ENCODE measurements at places on chromosomes 6 and 20.

GRCh38 chr20:38210741-38211140 lies 45.7 kb upstream of the TGM2 start:
- no peak for DNase-seq

- DNase-seq, result peak; percentile 29
Observed at GRCh38 chr20:2509468-2509781, 710 bp upstream of the ZNF343 start.

- DNase-seq, result no peak
Observed at GRCh38 chr6:130206479-130206878, 16.3 kb downstream of the SAMD3 start.

DNA sequence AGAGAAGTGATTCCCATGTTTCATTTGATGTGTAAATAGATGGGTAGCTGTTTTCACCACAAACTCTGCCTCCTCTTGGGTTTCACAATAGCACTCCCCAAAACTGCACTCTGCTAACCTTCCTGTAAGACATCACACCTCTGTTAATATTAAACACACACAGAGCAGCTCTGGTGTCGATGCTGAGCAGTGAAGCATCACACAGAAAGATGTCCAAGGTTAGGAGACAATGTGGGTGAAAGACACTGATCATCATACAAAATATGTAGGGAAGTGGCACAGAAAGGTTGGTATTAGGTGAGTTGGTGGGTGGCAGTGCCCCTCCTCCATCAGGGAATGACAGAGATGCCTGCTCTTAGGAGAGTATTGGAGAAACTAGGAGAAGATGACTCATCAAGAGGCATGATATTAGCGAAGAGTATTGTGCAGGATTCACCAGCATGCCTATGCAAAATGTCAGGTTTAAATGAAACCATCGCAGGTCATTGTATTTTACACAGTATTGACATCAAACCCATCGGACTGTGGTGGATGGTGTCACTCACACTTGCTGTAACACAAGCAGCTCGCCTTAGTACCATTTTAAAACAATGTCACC lies 199.7 kb downstream of the TBXT start:
- DNase-seq, result no peak

DNA sequence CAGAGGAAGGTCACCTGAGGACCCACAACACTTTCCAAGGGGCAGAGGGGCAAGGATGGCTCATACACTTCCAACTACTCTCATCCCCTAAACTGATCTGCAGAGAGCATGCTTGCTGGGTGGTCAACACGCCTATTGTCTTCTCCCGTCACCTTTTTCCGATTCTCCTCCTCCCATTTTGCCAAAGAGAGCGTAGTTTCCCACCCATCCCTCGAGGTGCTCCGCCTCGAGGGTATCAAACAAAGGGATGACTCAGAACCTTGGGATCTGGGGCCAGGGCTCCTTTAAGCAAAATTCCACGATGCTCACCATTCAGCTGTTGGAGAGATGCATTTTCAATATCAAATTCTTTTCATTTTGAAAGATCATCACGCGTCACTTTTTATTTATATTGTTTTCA lies 507.5 kb upstream of the SULF2 start:
- DNase-seq, result no peak

DNA sequence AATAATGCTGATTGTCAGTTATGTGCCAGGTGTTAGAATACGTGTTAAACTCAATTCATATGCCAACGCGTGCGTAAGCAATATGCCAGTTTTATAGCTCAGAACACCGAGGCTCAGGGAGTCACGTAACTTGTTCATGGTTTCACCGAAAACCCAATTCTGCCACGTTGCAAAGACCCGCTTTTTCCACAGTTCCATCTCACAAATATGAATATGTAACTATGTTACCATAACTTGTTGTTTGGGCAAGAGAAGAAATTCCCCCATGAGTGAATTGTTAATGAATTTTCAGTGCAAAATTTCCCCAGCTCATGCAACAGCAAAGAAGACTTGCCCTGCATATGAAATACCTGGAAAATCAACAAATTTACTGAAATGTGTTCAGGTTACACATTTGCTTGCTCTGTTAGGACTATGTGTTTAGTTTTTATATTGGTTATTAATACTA lies 30.1 kb downstream of the SF3B5 start:
- DNase-seq, result no peak

GRCh38 chr6:41201764-41202173 lies 820 bp upstream of the TREML2 start:
- no peak for DNase-seq

GRCh38 chr20:36065427-36065998 lies 89.0 kb upstream of the EPB41L1 start:
- no peak for DNase-seq

GRCh38 chr6:121999456-122000065 lies 399.9 kb upstream of the HSF2 start:
- no peak for DNase-seq

- DNase-seq, result peak; percentile 97
Observed at GRCh38 chr6:44072959-44073611, 54.2 kb downstream of the MRPL14 start.

DNA sequence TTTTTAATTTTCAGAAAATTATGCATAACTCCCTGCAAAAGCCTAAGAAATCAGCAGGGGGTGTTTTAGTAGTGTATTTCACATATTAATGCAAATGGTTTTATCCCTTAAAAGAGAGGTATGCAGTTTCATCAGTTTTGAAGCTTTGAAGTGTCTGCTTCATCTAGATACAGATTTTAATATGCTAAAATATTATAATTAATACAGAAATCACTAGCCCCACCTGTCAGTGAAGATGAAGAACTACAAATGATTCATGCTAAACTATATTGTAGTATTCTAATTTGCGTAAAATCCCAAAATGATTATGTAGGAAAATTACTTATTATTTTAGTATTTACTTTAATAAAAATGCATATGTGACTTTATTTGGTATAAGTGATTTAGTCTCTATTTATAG lies 2.9 kb upstream of the TFB1M start:
- DNase-seq, result peak; percentile 70

GRCh38 chr6:110714143-110714542 lies 101.1 kb downstream of the CDK19 start:
- peak; percentile 2 for DNase-seq

DNA sequence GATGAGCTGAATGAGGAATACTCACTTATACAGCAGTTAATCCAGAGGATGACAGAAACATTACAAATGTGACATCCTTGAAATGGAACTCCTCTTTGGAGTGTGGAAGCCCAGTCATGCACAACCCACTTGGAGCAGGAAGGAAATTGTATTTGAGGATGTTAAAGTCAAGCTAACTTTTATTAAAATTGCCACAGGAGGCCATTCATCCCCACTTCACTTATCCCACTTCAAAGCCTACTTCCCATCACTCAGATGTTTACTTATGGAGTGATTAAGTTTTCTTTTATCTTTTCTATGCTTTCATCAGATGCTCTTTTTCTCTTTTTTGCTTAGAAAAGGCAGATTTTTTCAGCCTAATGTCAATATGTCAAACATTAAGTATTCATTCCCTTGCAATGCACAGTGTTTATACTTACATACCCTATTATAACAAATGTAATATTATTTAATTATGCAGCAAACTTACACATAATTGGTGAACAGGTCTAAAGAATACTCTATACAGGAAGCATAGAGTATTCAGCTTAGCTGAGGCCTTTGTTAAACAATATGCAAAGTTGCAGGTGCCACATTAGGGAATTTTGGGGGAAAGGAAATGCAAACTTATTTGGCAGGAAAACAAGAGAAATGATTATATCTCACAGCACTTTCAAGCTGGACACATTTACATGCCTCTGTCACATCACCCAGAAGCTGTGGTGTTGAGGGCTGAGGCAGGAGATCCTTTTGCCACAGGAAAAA lies 148.9 kb downstream of the KHDC1L start:
- DNase-seq, result no peak

DNA sequence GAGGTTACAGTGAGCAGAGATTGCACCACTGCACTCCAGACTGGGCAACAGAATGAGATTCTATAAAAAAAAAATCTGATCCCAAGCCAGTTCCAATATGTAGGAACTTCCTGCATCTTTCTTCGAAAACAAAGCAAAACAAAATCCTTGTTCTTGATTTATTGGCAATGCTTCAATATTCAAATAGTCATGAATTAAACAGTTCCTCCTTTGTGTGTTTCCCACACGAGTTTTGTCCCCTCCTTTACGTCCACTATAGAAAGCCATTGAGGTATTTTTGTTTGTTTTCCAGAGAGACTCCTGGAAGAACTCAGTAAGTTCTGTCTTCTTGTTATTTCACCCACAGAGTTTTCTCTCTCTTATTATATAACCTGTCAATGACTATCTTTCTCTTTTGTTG lies 7.6 kb downstream of the BTN1A1 start:
- no peak for DNase-seq

DNA sequence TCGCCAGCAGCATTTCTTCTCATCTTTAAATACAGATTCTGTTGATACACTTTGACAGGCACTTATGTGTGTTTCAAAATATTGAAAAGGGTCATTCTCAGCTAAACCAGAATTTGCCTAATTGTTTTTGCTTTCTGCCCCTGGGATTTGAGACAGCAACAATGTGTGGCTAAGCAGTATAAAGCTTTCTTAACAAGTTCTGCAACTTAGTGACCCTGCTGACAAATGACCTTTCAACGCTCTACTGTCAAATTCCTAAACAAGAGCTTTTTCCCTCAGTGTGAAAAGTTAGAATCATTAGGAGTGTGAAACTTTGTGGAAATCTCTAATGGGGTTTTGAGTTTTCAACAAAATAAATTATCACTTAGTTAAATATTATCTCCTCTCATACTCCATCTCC lies 414.6 kb downstream of the RFPL4B start:
- no peak for DNase-seq

- DNase-seq, result peak; percentile 3
Observed at GRCh38 chr6:123380257-123380656, 256.5 kb downstream of the TRDN start.

DNA sequence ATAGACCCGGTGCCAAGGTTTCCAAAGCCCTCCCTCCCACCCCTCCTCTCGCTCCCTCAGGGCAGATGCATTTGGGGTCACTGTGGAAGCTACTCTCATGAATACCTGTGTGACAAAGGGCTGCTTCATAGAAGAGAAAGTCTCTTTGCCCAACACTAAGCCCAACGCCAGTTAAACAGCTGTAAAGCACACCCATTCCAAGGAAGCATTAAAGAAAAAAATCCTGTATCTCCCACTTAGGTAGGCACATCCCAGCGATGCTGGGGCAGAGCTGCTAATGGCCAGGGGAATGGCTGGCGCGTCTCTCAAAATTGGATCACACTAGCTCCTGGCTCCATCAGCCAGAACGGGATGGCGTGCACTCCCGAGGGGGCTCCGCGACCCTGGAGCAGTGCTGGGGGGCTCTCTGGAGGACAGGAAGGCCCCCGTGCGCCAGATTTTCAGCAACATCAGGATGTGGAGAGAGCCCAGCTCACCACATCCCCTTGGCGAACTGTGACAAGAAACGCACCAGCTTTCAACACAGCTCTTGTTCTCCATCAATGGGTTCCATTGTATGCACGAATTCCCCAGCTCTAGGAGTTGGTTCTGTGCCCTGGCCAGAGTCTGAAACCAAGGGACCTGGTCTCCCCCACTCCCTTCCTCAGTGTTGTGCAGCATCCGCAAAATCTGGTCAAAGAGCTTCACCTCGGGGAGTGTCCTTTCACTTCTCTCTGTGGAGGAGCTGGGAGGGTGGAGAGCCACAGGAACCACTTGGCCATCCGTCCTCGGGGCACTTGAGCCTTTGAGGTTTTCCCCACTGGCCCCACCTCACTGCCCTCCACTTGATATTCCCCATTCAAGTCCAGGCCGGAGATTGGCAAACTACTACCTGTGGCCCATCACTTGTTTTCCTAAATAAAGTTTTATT lies 74.1 kb downstream of the TFAP2C start:
- no peak for DNase-seq

- no peak for DNase-seq
Observed at GRCh38 chr6:47817749-47818148, 35.9 kb downstream of the OPN5 start.

GRCh38 chr6:167113935-167114910 lies 8.7 kb upstream of the CCR6 start:
- no peak for DNase-seq

DNA sequence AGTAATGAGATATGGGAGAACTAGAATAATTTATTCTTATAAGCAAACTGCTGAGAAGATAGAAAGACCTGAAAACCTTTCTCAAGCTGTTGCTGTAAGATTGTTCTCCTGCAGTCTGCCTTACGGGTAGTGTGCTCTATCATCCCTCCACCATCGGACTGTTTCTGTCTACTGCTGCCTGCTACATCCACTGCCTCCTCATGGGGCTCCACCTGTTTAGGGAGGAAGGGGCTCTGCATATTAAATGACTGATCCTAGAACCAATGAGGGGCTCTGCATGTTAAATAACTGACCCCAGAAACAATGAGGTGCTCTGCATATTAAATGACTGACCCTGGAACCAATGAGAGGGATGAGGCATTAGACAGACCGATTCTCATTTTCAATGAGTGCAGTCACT lies 654.6 kb downstream of the KIF16B start:
- no peak for DNase-seq

GRCh38 chr6:129345890-129346289 lies 364.1 kb downstream of the ARHGAP18 start:
- peak; percentile 28 for DNase-seq

DNA sequence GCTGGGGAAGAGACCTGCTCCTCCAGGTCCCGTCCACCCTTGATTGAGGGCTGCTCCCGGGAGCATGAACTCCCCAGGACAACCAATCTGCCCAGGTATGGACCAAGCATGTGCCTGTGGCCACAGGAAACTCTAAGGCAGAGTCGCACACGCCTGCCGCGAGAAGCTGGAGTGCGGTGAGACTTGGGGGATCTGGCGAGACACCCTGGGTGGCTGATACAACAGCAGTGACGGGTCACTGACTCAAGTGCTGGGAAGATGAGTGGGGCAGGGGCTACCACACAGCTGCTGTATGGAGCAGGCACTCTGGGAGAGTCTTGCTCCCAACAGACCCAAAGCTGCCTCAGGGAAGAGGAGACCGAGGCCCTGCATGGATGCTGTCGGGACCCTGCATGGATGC lies 40.1 kb downstream of the BFSP1 start:
- DNase-seq, result no peak

GRCh38 chr6:146968041-146968760 lies 236.0 kb upstream of the STXBP5 start:
- DNase-seq, result peak; percentile 96

- no peak for DNase-seq
Observed at GRCh38 chr20:16025084-16025483, 548.2 kb downstream of the KIF16B start.

- no peak for DNase-seq
Observed at GRCh38 chr6:73325656-73326055, 28.4 kb downstream of the DPPA5 start.

GRCh38 chr6:137849981-137850714 lies 16.9 kb upstream of the TNFAIP3 start:
- no peak for DNase-seq

GRCh38 chr6:117266257-117267053 lies 1.1 kb downstream of the VGLL2 start:
- no peak for DNase-seq

- DNase-seq, result no peak
Observed at GRCh38 chr20:5627463-5628050, 122.6 kb upstream of the SHLD1 start.
